BE2C (cell line): ENCODE measurements at places on chromosomes 2 and 18.

DNA sequence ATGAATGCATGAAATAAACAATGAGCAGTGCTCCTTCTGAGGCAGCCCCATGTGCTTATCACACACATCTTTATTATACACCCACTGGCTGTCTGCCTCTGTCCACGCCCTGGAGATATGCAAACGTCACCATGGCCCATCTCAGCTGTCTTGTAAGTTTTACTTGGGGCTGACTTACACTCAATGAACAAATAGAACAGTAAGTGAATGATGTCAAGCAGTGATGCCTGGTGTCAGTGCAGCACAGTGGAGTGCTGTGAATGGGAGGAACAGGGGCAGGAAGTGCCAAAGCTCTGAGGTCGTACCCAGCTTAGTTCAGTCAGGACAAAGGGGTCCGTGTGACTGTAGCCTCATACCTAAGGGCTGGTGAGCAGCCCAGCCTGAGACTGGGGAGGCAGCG, 659.5 kb upstream of the HS6ST1 start:
- no peak for DNase-seq

DNA sequence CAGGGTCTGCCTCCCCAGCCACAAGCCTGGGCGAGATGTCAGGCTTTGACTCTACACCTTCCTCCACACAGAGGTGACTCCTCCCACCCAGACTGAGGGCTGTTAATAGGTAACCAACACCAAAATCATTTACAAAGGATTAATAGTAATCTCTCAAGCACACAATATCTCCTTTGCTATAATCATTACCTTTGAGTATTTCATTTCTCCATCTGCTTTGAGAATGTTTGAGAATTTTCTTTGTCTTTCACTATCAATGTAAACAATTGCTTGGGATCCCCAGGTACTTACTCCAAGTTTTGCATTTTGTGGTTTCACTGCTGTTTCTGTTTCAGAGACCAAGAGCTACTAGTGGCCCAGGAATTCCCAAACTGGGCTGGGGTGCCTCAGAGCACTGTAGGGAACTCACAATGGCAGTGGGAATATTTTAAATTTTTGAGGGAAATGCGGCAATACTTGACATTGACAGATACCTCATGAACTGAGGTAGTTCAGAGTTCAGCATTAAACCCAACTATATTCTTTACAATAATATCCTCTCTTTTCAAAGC, 166.4 kb upstream of the MGAT5 start:
- DNase-seq = no peak

DNA sequence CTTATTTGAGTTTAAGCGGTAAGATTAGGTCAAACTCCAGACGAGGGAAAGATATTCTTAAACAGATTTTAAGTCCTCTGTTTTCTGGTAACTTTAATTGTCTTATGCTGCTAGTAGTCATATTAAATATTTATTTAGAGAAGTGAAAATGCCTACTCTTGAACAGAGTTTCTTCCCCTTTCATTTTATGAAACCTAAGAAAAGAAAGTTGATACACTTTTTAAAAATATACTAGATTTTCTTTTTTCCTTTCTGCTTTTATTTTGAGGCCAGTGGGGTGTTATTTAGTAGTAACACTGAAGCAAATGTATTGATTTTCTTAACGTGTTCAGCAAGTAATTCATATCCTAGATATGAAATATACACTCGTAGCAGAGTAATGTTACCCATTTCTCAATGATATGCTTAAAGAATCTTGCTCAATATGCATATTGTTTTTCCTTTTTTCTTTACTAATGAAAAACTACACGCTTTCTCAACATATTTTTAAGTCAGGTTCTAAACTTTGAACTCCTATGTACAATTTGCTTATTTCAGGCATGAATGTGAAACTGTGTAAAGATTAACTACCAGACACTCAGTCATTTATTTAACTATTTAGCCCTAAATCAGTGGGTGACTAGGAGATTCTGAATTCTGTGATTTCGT, 691 bp downstream of the KYNU start:
- no peak for DNase-seq

GRCh38 chr2:11914455-11914854, 168.0 kb downstream of the LPIN1 start:
- DNase-seq = no peak

DNA sequence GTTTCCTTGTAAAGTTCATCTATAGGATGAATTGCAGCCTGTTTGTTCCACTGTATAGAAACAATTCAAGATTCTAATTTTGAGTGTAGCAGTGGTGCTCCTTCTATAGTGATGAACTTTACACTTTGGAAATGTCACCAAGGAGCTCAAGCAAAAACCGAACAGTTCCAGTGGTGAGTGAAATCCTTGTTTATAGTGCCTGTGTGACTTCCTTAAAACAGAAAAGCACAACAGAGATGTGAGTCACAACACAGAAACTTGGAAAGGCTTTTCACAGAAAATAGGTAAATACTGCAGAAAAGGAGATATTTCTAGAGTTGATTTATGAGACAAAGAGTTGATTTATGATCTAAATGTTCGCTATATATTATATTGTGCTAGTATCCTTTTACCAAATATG, 482.0 kb downstream of the PTPRM start:
- DNase-seq = no peak

DNA sequence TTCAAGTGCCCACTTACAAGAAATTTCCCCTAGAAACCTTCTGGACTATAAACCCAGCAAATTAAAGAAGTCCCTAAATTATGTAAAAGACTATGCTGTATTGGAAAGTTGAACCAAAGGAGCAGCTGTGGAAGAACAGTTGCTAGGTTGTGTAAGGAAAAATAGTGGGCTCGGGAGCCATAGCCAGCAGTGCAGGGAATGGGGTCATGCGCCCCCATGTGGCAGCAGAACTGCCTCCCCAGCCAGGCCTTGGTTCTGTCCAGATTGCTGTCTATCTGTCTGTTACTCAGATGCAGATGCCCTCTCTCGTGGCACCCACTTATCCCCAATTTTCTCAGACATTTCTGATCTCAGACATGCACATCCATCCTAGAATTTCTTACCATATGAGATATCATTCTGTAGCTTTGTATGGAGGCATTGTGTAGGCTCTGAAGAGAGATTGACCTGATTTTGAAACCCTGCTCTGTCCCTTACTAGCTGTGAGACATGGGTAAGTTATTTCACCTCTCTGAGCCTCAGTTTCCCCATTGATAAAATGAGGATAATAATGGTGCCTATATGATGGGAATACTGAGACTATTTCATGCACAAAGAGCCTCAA, 258.3 kb downstream of the SS18 start:
- DNase-seq = peak; percentile 48

DNA sequence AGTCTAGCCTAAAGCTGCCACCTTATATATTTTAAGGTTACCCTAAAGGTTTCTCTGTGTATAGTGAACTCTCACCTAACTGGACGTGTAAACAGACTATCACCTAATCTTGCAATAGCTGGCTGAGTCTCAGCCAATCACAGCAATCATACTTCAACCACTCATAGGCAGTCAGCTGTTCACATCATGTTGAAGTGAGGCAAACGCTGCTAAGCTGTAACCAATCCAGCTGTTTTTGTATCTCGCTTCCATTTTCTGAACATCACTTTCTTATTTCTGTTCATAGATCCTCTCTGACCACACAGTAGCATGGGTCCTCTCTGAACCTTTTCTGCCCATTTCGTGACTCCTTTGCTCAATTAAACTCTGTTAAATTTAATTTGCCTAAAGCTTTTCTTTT, 468.2 kb upstream of the POU3F3 start:
- no peak for DNase-seq

GRCh38 chr2:33478968-33479731, 2.7 kb downstream of the RASGRP3 start:
- DNase-seq = no peak

DNA sequence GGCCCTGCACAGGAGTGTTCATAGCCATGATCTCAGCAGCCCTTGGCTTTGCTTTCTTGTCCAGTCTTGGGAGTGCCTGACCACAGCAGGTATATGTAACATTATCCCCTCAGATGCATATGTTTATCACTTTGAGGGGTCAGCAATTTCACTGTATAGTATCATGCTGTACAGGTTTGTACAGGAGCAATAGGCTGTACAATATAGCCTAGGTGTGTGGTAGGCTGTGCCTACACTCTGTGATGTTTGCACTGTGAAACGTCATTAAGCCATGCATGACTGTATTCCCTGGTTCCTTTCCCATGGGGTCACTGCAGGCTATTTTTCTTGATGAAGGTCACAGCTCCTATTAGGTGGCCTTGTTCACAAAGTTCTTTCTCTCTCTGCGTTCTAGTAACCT, 4.7 kb upstream of the IL36G start:
- no peak for DNase-seq

GRCh38 chr18:44725300-44726058, 44.8 kb downstream of the SETBP1 start:
- DNase-seq = no peak

- DNase-seq = no peak
Measured at GRCh38 chr18:41870191-41870590, 84.8 kb upstream of the PIK3C3 start.

DNA sequence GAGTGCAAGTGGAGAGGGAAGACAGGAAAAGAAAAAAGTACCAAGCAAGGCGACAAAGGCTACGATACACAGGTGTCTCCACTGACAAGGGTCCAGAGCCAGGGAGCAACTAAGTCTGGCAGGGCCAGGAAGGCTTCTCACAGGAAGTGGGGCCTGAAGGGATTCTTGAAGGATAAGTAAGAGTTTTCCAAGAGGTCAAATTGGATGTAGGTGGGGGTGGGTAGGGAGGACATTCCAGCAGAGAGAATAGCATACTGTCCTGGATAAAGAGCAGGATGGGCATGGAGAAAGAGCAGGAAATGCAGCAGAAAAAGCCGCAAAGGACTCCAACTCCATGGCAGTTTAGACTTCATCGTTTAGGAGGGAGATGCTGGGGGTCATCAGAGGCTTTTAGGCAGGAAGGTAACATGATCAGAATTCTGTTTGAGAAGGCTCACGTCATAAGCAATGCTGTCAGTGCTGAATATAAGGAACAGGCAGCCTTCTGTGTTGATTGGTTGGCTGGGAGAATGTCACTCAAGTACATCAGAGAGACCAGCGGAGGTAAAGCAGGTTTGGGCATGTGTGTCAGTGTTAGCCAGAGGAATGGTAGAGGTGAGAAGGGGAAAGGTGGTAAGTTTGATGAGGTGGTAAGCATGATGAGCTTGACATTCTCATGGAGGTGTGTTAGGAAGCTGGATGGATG, 35.1 kb downstream of the ARHGAP25 start:
- DNase-seq = no peak

DNA sequence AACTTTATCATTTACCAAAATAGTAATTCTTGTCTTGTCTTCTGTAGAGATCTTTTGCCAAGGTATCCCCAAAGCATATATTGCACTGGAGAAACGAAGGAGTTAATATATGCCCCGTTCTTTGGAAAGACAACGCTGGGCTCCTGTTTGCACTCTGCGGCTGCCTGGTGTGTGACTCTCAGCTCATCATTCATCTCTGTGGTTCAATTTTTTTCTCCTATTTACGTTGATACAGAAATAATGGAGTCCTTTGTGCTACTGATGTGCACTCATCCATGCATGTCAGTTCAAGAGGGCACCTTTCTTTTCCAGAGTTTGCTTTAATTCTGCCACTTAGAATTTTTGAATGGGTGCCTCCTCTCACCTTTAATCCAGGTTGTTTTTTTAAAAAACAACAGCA, 655.5 kb downstream of the DCDC2C start:
- no peak for DNase-seq

DNA sequence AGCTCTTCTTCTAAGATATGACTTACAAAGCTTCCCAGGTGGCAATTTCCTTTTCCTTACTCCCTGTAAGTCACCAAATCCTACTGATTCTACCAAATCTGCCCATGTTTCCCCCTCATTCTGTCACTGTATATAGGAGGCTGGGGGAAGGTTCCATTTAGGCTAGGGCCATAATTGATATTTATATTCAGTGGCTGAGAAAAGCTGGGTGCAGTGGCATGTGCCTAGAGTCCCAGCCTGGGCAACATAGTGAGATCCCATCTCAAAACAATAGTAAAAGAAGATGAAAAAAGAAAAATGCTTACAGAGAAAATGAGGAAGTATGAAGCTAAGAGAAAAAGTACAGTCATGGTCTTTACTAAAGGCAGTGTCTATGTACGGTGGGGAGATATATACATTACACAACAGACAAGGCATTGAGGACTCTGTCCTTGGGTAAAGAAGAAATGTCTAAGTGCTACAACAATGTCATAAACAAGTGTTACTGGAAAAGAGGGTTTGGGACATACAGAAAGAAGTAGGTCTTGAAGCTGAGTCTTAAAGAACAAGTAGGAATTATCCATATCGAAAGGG, 4.8 kb downstream of the CWC22 start:
- no peak for DNase-seq

- peak; percentile 78 for DNase-seq
Measured at GRCh38 chr2:3780477-3781402, 77.4 kb downstream of the DCDC2C start.

GRCh38 chr2:26979741-26980140, 9.3 kb downstream of the MAPRE3 start:
- DNase-seq = no peak

DNA sequence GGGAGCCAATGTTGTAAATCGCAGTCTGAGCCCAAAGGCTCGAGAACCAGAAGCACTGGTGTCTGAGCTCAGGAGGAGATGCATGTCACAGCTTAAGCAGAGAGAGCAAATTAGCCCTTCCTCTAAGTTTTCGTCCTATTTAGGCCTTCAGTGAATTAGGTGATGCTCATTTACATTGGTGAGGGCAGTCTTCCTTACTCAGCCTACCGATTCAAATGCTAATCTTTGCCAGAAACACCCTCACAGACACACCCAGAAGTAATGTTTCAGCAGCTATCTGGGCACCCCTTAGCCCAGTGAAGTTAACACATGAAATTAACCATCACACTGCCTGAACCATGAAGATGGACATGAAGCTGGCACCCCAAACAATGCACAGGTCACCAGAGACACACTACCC, 385.1 kb downstream of the STK39 start:
- DNase-seq = no peak

DNA sequence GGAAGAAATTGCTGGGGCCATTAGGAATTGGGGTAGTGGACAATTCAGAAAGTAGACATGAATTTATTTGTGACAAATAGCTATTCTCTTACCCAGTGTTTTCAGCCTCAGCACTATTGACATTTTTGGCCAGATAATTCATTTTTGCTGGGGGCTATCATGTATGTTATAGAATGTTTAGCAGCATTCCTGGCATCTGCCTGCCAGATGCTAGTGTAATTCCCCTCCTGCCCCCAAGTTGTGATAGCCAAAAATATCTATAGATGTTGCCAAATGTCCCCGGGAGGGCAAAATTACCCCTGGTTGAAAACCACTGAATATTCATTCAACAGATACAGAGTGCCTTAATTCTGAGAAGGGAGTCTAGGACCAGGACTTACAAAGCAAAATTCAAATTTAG, 183.6 kb downstream of the BABAM2 start:
- DNase-seq = no peak

GRCh38 chr2:86372641-86373502, 35.4 kb upstream of the REEP1 start:
- DNase-seq = peak; percentile 51

- DNase-seq = peak; percentile 4
Measured at GRCh38 chr2:240234503-240234951, 94.1 kb upstream of the OTOS start.
